ENCODE measurements at places on chromosomes 1 and 21.

GRCh38 chr1:224591326-224591725 is 24.8 kb upstream of the CNIH3 start:
- DNase-seq: no peak

DNA sequence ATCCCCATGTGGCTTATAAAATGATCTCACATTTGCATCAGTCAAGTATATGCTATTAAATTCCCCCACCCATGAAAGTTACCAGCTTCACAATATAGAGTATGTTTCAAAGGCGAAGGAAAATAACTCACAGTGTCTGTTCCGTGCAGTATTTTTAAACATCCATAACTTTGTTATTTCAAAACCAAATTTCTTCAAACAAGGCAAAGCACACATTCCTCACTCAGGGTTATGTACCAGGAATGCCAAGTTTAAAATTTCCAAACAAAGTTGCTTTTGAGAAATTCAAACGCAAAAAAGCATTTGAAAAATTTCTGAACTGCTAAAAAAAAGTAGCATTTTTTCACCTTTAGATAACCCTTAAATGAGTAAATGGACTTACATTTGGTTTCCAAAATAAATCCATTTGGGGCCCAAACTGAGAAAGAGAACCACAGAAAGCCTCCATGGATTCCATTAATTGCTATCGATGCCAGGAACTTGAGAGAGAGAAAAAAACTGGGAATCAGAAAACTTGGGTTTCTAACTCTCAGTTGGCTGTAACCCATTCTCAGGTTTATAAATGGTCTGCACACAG is 149.5 kb downstream of the SLC30A10 start:
- no peak for DNase-seq

DNA sequence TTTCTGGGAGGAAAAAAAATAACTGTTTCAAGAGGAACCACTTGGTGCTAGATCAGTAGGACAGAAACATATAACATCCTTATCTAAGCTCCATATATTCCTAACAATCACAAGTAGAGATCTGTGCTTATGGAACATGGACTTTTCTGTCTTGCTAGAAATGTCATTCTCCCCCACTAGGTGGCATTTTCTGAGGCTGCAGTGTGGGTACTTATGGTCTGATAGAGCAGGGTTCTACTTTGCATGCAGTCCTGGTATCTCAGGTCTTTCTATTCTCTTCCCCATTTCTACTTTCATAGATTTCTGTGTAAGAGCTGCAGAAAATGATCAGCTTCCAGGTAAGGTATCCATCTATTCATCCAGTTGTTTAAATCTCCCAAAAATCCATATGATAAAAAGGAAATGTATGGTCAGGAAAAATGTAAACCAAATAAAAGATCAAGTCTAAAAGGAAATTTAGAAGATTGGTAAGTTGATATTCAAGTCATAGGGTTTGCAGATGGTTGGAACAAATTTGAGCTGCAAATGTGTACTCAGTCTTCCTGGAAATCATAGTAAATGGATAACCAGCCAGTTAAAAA is 1.5 kb downstream of the ZNF684 start:
- peak; percentile 20 for DNase-seq

DNA sequence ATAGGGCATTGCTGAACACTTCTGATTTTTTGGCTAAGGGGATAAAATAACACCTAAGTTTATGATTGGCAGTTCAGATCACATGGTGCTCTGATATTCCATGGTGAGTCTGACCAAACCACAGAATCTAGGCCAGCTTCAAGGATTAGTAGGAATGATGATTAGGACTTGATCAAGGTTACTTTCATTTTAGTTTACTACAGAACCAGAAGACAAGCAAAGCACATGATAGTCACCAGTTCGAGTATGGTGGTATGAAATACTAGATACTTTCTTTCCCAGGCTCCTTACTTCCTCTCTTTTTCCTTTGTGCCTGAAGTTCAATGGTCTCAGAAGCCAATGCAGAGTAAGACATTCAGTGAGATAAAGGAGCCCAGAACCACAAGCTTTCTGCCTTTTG is 26.6 kb downstream of the S100A10 start:
- DNase-seq: no peak

DNA sequence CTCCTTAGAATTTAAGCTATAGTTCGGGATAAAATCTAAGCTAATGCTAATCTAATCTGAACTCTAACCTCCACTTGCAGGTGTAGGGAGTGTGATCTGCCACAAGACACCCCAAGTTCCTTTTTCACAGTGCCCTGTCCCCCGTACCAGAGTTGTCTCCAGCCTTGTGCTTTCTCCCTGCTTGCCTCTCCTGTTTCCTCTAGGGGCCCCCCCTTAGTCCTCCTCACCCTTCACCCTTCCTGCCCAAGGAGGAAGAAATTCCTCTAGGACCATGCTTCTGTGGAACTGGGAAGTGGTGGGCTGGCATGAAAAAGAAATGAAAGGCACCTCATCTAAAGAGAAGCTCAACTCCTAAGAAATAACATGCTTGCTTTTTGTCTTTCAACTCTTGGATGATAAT is 50.2 kb upstream of the BCL9 start:
- no peak for DNase-seq

DNA sequence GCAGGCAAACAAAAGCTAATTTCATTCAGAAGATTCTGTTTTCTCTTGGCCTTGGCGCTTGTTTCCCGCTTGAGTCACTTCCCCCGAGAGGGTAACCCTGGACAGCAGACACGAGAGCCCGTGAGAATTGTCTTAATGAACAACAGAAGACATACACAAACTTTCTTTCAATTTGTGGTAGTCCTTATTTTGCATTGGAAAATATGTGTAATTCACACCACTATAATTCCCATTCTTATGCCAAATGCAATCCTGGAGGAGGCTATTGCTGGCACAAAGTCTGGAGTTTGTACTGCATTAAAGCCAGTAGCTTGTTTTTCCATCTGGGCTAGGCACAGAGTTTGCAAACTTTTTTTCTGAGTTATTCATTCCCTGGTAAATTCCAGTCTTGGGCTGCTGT is 109.8 kb upstream of the IVNS1ABP start:
- no peak for DNase-seq

GRCh38 chr21:37337831-37338230 is 28.7 kb upstream of the DYRK1A start:
- no peak for DNase-seq

- no peak for DNase-seq
Measured at GRCh38 chr1:16967095-16967575, 13.3 kb downstream of the MFAP2 start.

DNA sequence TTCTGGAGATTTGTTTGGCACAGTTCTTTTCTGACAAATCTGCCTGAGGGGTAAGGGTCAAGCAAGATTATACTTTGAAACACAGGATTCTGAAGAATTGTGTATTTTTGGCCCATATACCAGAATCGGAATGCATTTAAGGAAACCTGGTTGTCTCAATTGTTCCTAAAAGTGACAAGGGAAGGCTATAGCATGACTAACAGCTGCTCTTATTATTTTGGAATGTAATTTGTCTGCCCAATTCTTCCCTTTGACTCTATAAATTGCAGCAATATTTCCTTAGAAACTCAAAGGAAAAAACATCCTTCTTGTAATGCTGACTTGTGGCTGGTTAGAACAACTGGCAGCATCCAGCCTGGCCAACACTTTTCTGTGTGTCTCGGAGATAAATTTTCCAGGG is 15.8 kb upstream of the VCAM1 start:
- DNase-seq: no peak

GRCh38 chr1:44447051-44447810 is 42.2 kb downstream of the RNF220 start:
- no peak for DNase-seq

DNA sequence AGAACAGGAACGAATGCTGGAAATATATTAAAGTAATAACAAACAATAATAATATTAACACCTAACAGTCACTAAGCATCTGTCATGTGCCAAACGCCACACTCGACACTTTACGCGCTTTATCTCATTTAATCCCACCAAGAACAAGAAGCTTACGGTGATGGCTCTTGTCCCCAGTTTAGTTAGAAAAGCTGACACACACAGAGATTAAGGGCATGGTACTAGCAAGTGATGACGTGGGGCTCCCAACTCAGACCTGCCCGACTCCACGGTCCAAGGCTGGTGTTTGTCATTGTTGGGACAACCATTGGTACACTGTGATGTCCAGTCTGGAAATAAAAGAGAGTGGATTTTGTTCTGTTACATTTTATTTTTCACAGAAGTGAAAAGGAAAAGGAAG is 41.1 kb upstream of the KIF26B start:
- no peak for DNase-seq

GRCh38 chr1:18015719-18016118 is 91.9 kb upstream of the IGSF21 start:
- DNase-seq: no peak

GRCh38 chr1:185046668-185047067 is 1.3 kb downstream of the RNF2 start:
- no peak for DNase-seq

GRCh38 chr1:39508857-39509305 is 17.4 kb downstream of the BMP8A start:
- DNase-seq: no peak

DNA sequence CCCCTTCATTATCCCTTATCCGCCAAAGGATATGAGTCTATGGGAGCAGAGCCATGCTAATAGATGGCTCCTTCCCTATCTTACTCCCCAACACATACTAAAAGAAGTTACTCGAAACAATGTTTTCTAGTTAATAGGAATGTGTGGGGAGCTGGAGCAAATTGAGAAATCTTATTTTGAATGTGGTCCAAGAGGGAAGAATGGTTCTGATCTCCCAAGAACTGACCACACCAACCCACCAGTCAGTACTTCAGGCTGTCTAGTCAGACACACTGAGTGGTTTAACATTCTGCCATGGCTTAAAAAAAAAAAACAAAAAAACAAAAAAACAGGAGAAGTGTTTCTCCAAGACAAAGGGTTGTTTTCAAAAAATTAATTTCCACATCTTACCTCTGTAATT is 31.5 kb upstream of the DNASE2B start:
- no peak for DNase-seq

- DNase-seq: no peak
Measured at GRCh38 chr1:26317612-26318337, at the start of gene CD52. Gene CD52, plus strand, starts transcription at chr1:26317958. Its CDS starts 60 bp downstream, at chr1:26318018.

DNA sequence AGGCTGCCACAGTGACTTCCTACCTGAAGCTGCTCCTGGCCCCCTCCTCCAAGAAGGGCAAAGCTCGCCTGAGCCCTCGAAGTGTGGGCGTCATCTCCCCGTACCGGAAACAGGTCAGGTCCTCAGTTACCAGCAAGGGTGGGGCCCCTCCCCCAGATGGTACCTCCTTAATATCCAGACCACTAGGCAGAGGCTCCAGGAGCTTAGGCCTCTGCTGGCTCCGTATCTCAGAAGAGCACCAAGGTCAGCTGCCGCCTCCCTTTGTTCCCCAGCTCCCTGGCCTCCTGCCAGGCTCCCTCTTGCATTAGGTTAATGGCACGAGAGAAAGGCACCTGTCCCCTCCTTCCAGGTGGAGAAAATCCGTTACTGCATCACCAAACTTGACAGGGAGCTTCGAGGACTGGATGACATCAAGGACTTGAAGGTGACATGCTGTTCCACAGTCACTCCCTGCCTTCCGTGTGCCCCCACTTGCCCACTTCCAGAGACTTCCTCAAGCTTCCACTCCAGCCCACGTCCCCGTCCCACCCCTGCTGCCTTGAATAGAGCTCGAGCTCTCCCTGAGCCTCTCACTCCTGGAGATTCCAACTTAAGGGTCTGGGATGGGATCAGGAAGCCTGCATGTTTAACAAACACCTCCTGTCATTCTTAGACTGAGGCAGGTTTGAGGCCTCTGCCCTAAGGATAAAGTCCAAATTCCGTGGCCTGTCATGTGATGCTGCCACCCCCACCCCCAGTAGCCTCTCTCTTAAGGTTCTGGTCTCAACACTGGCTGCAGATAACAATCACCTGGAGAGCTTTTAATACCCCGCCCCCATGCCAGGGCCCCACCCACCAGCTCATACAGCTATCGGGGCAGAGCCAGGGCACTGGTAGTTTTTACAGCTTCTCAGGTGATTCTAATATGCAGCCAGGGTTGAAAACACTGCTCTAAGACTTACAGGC is 8.3 kb downstream of the RHOC start:
- DNase-seq: no peak

GRCh38 chr1:23745515-23745914 is 2.2 kb downstream of the ELOA start:
- no peak for DNase-seq

- DNase-seq: no peak
Measured at GRCh38 chr21:45816794-45817193, 164.8 kb upstream of the COL6A1 start.

GRCh38 chr1:186326009-186326408 is 49.0 kb downstream of the TPR start:
- no peak for DNase-seq

GRCh38 chr1:156438278-156438987 is 62.1 kb downstream of the MEF2D start:
- no peak for DNase-seq

- DNase-seq: peak; percentile 57
Measured at GRCh38 chr1:119275145-119276134, 93.1 kb upstream of the HAO2 start.

DNA sequence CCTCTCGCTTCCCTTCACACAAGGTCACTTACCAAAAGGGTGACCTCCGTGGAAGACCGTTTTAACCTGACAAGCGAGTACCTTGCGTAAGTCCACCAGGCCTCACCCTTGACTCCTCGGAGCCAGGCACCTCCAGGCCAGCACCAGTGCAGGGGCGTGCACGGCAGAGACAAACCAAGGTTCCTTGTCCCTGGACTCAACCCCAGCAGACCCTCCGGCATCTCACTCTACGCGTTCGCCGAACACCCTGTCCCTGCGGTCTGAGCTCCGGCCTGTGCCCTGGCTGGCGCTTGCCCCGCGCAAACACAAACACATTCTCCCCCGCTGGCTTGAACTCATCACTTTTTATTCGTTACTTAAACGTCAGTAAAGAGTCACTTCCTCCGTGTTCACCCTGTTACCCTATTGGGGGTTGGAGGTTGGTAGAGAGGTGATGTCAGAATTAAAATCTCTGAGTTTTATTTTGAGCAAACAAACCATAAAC is 4.5 kb downstream of the TBX15 start:
- no peak for DNase-seq

DNA sequence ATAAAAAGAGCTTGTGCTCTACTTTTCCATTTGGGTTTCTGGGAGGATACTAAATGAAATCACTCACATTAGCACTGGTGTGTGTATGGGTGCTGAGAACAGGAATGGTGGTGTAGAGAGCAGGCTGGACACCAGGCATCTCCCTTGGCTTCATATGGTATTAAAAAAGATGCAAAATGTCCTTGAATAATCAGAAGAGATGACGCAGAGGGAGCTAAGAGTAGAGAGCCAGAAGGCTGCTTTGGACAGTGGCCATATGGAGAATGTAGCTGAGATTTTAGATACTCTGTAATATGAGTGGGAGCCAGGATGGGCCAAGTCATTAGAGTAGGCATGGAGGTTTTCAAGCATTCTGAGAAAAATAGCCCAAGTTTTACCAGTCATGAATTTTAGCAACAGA is 112.3 kb upstream of the ZRANB2 start:
- DNase-seq: no peak

GRCh38 chr1:160124705-160125478 is 9.3 kb downstream of the ATP1A2 start:
- no peak for DNase-seq

DNA sequence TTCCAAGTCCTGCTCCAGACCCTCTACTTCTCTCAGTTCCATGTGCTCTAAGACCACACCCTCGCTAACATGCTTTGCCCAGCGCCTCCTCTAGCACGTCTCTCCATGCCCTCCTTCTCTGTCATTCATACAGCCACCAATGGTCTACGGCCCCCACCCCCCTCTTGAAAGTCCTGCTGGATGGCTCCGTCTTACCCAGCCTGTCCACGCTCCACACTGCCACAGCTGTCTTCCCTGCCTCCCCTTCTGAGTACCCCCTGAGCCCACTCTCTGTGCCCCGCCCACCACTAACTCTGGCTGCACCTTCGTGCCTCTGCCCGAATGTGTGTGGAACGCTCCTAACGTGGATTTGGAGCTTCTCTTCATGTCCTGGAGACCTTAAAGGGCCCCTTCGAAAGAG is 244.6 kb downstream of the TRABD2B start:
- DNase-seq: no peak
